ENCODE measurements at places on chromosomes 4 and X.

DNA sequence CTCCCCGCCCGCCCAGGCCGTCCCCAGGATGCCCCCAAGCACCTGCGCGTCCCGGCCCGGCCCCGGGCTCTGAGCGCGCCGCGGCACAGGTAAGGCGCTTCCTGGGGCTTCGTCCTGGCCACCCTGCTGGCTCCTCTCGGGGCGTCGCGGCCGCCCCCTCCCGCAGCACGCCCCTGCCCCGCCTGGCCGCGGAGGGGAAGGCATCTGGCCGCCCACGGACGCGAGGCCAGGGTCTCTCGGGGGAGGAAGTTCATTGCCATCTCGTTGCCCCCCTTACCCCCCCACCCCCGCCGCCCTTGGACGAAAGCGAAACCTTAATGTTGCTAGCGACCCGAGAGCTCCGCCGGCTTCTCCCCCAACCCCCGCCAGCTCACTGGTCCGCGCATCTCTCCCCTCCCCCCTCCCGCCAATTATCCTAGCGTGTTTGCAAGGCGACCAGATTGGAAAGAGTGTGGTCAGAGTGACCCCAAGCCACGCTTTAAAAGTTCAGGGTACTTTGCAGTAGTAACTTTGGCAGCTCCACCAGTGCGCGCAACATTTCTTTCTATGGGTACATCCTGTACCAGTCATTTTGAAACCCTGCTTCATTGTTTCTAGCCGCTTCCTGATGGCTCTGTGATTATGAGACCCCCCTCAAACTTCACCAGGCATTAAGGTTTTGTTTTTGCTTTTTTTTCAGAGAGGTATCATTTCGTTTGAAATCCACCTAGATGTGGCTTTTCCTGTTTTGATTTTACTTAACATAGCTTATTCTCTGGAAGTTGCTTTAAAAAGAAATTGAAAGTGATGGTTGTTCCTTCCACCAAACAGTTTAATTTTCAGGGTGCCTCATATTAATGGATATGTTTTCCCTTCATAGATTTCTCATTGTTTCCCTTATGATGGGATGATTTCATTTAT lies 626 bp downstream of the TBC1D1 start:
- peak; percentile 88 for DNase-seq

DNA sequence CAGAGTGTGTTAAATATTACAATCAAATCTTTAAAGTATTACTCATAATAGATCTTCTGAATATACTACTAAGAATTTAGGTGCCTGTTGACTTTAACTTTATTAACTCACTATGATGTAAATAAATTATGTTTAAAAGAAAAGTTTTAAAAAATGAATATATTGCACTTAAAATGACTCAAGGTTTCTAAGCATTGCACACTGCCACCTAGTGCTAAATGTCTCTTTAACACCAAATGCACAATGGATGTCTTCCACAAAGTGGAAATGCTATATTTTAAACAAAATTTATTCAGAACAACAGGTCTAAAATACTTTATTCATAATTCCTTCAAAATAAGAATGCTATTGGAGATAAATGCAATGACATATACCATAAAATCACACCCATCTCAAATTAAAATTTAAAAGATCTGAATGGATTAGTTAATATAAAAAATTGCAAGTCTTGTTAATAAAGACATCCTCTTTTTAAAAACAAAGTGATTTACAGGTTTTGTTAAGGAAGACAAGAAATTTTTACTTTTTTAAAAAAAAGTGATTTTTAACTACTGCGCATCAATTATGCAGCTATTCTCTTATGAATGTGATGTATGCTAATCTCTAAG lies 5.5 kb downstream of the INPP4B start:
- no peak for DNase-seq

DNA sequence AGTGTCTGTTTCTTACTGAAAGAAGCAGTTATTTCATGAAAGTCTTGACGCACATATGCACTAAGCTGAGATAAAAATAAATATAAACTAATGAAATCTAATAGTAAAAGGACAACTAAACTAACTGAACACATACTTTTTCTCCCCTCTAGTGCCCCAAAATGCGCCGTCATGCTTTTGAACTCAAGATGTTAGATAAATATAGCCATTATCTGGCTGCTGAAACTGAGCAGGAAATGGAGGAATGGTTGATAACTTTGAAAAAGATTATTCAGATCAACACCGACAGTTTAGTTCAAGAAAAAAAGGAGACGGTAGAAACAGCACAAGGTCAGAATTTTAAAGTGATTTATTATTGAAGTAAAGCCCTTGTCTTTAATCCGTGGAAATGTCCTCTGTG lies 70.2 kb downstream of the DOCK11 start:
- DNase-seq = no peak

DNA sequence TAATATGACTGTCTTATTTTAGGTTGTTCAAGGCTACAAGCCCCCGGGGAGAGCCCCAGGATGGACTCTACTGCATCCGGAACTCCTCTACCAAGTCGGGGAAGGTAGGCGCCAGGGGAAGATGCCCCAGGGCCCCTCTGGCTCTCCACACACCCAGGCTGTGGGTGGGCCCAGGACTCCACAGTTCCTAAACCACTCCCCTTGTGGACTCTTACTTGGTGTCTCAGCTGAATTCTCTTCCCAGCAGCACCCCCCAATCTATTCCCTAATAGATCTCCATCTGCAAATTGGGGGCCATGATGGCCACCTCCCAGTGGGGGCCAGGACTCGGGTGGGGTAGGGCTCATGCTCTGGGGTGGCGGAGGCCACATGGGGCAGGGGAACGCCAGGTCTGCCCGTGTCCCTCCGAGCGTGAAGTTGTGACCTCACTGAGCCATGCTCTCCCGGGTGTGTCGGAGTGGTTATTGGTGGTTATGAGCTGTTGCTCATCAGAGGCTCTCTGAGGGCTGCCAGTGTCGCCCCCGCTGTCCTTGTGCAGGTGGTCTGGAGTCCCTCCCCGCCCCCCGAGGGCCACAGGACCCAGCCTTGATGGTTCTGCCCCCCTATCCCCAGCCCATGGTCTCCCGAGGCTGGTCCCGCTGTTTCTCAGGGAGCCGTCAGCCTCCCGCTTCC lies 11.2 kb upstream of the ADD1 start:
- peak; percentile 54 for DNase-seq

GRCh38 chrX:30065226-30065625 lies 150.1 kb upstream of the MAGEB2 start:
- DNase-seq = no peak

- DNase-seq = no peak
Measured at GRCh38 chrX:103338663-103339062, 8.6 kb downstream of the TCEAL7 start.

GRCh38 chr4:76781698-76782595 lies 116.0 kb downstream of the SOWAHB start:
- no peak for DNase-seq

DNA sequence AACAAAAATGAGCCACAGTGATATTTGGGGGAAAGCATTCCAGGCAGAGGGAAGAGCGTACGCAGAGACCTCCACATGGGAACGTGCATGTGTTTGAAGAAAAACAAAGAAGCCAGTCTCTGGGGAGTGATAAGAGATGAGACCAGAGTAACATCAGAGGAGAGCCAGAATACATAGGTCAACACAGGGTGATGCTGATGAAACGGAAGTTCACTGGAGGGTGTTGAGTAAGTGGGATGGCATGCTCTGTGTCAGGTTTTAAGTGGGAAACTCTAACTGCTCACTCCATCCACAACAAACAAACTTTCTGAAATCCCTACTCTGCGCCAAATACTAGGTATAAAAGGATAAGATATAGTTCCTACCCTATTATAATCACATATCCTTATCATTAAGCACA lies 110.0 kb downstream of the ARHGAP6 start:
- DNase-seq = no peak

GRCh38 chrX:39619182-39620009 lies 478.4 kb downstream of the BCOR start:
- DNase-seq = no peak

DNA sequence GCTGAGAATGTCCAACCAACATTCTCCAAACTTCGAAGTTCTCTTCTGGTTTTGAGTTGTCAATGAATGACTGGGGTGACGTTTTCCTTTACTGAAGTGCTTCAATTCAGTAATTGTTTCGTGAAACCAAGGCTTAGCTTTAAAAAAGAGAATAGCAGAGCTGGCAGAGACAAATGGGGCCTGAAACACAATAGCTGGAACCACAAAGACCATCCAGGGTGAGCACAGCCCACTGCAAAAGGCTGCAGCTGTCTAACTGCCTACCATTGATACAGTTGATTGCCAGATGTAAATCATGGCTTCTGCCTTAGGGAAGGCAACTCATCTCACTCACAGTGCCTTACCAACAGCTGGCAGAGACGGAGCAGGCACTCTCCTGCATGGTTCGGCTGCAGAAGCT lies 78.7 kb upstream of the ZNF518B start:
- DNase-seq = no peak

GRCh38 chr4:53844551-53844950 lies 219.9 kb downstream of the CHIC2 start:
- no peak for DNase-seq

GRCh38 chr4:26108054-26108453 lies 194.0 kb downstream of the SMIM20 start:
- DNase-seq = no peak
